Stimulated activated CD8-positive, alpha-beta memory T cell treated with anti-CD3 and anti-CD28 coated beads, Interleukin-15, amount 100 ng/mL, for 4 hours (primary cell): ENCODE measurements at places on chromosomes 2 and 18.

DNA sequence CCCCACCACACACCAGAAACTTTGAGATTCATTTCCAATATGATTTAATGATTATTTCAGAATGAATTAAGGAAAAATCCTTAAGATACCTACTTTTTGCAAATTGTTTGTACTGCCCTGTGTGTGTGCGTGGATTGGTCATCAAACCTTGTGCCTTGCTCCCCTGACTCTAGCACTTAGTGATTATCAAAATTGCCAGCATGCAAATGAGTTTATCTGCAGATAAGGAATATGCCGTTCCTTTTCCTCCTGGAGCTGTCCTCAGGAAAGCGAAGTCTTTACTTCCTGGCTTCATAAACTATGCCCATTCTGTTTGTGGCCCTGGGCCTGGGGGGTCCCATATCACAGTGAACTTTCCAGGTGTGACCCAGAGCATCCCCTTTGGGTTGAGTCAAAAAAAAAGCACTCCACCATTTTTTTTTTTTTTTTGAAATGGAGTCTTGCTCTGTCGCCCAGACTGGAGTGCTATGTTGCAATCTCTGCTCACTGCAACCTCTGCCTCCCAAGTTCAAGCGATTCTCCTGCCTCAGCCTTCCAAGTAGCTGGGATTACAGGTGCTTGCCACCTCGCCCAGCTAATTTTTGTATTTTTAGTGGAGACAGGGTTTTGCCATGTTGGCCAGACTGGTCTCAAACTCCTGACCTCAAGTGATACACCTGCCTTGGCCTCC is 11.4 kb downstream of the CHMP1B start:
- DNase-seq = no peak

GRCh38 chr2:54964271-54964670 is 86.0 kb downstream of the RTN4 start:
- DNase-seq = no peak

DNA sequence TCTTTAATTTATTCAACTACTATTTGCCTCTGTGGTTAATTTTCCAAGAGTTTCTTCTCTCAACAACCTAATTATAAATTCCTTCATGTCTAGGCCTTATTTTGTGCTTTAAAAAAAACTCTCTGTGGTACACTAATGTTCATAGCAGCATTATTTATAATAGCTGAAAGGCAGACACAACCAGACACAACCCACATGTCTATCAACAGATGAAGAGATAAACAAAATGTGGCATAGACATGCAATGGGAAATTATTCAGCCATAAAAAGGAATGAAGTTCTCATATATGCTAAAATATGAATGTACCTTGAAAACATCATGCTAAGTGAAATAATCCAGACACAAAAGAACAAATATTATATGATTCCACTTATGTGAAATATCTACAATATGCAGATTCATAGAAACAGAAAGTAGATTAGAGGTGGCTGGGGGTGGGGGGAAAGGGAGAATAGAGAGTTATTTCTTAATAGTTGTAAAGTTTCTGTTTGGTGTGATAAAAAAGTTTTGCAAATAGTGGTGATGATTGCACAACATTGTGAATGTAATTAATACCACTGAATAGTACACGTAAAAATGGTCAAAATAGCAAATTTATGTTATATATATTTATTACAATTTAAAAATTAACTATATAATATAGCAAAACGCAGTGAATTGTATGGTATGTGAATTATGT is 28.1 kb upstream of the RASGRP3 start:
- no peak for DNase-seq

DNA sequence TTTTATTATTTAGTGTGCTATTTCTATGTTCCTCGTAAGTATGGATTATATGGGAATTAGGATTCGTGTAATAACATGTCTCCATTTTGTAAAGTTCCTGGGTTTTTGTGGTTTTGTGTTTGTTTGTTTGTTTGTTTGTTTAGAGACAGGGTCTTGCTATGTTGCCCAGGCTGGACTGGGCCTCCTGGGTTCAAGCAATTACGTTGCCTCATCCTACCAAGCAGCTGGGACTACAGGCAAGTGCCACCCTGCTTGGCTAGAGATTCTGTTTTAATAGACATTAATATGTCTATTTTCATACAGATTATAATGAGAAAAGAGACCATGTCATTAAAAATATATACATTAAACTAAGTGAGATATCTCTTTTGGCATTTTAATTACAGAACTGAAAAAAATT is 35.2 kb upstream of the OTX1 start:
- no peak for DNase-seq

GRCh38 chr2:42238644-42239288 is 69.6 kb downstream of the EML4 start:
- peak; percentile 13 for DNase-seq

DNA sequence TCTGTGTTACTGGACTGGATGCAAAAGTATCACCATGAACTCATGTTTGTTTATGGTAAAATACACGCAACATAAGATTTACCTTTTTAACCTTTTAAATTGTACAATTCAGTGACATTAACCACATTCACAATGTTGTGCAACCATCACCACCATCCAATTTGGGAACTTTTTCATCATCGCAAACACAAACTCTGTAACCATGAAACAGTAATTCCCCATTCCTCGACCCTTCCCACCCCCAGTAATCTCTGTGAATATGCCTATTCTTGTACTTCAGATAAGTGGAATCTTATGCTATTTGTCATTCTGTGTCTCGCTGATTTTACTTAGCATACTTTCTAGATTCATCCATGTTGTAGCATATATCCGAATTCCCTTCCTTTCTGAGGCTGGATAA is 31.1 kb upstream of the EPAS1 start:
- no peak for DNase-seq

DNA sequence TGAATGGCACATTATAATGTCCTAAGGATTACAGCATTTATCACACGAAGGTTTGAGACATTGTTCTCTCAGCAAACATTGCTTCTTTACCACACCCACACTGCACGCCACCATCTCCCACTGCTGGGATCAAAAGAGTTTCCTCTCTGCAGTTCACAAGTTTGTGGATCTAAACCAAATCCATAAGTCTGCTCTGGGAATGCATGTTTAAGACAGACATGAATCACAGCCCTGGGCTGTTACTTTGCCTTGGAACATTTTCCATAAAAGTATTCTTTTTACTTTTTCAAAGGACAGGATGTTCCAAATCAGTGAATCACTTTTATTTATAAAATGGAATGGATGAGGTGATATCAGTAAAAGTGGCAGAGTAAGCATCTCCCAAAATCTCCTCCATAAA is 36.1 kb downstream of the STPG4 start:
- no peak for DNase-seq

- DNase-seq = no peak
Observed at GRCh38 chr18:56175330-56176001, 462.9 kb downstream of the TXNL1 start.

DNA sequence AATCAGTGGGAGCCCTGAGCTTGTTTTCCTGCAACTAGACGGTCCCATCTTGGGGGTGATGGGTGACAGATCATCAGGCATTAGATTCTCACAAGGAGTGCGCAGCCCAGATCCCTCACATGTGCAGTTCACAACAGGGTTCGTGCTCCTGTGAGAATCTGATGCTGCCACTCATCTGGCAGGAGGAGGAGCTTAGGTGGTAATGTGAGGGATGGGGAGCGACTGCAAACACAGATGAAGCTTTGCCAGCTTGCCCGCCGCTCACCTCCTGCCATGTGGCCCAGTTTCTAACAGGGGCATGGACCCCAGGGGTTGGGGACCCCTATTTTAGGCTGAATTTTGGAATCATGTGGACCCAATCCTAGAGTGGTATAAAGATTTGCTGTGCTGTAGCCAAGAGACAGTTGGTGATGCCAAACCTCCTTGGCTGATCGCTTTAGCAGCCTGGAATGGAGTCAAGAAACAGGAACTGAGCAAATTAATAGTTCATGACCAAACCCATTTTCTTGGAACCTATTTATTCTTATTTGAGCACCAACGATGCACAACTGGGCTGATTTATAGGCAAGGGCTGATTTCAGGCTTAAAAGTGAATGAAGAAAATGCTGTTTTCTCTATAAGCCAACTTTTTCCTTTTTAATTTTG is 25.7 kb downstream of the LPIN1 start:
- DNase-seq = no peak

- DNase-seq = no peak
Observed at GRCh38 chr2:101473591-101473910, 1.4 kb downstream of the RFX8 start.

GRCh38 chr18:77170890-77171410 is 38.4 kb upstream of the MBP start:
- no peak for DNase-seq

- no peak for DNase-seq
Observed at GRCh38 chr2:60958800-60959199, 58.7 kb upstream of the PEX13 start.

DNA sequence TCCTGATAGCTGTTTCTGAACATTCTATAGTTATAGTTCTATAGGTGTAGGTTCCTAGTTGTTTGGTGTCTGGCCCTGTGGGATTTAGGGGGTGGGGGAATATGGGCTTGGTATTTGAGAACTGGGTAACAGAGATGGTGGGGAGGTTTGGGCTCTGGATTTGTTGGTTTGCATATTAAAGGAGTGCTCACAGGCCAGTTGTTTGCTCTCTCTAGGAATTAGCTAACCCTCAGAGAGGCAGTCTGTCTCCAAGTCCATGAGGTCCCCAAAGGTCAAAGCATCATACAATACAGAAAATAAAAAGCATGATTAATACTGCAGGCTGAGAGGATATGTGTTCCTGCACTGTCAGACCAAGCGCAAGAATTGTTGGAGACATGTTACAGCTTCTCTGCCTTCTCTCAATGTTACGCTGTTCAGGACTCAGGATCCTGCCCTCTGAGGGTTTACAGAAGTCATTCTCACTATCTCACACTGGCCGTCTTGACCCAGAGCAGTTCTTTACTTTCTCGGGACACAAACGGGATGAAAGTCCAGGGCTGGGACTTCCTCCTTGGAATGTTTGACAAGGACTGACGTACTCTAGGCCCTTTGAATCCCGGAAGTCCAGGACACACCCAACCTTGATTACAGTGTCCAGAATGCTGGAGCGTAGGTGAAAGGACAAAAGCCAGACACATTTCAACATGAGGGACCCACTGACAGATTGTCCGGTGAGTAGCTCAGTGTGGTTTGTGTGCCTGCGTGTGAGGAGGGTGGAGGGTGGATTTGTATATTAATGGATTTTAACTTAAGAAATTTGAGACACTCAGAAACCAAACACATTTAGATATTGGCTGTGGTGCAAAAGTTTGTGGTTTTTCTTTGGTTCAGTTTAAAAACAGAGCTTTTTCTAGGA is at the start of gene NOSTRIN:
NOSTRIN (plus strand) TSS at position 677 of the 898 bp plus-strand sequence; CDS start at position 687, 10 bp downstream.
- DNase-seq = no peak

DNA sequence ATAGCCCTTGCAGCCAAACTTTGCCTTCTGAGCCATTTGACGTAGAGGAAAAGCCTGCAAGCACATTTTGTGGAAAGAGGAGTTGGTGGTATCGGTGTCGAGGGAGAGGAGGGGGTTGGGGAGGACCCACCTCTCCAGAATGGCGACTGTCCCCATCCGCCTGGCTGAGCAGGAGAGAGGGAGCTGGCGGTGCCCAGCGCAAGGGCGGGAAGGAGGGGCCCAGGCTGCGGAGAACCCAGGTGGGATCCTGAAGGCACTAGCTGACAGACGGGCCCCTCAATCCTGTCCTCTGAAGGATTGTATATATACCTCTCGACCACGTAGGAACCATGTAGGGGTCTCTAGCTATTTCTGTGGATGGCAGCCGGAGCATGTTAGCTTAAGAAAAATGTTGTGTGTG is 200.3 kb downstream of the LOXHD1 start:
- no peak for DNase-seq

DNA sequence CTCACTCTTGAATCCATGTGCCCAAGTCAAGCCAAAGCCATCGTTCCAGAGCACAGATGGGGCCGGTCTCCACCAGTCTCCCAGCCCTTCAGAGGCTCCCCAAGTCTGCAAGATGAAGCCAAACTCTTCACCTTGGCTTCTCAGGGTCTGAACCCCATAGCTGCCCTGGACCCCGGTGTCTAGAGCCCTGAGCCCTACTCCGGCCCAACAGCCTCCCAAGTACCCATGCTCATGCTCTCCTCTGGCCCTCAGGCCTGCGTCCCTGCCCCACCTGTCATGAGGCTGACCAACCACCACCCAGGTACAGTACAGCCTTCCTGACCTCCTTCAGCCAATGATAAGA is 46.0 kb downstream of the ZNF516 start:
- DNase-seq = no peak

DNA sequence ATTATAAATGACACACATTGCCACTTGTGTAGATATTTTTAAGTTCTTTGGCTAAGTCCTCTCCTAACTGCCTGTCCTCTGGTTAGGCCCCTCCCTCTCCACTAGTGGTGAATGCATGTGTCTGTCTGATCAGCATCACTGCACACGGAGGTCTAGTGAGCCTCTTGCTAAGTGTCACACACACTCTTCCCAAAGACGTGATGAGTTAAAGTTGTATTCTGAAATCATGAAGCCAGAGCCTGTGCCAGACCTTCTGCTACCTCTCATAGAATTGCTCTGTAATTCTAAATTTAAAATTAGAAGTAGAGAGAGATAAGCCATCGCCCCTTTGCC is 41.3 kb downstream of the RALB start:
- DNase-seq = no peak

DNA sequence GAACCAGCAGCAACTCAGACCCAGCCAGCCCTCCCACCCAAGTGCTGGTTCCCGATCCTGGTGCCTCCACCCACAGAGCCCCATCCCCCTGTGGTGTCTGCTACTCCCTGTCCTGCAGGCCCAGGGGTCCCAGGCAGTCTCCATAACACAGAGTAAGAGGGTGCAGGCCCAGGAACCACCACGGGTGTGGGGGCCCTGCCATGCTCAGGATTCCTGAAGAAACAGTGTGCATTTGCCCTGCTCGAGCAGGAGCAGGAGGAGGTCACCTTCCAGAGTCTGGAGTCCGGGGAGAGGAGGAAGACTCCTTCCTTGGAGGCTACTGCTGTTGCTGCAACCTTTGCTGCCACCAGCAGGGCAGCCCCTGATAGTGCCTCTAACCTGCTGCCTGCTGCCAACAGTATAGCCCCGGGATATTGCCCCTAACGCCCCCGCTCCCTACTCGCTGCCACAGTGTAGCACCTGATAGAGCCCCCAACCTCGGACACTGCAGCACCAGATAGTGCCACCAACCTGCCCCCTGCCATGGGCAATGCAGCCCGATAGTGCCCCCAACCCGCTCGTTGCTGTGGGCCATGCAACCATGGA is 46.8 kb upstream of the ANKRD62 start:
- DNase-seq = no peak
